ENCODE measurements at places on chromosomes 5 and 9.

DNA sequence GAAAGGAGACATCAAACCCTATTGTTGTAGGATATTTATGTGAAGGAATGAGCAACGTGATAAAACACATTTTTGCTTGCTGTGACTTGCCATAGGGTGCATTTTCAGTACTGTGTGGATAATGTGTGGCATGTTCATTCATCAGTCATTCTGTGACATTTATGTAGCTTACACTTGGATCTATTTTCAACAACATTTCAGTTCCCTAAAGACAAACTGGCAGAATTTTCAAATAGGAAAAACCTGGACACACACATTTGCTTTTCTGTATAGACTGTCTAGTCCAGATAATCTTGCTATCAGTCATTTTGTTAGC, 127.7 kb downstream of the TMC1 start:
- DNase-seq: no peak

GRCh38 chr9:95420518-95420917, 96.3 kb downstream of the PTCH1 start:
- DNase-seq: no peak

DNA sequence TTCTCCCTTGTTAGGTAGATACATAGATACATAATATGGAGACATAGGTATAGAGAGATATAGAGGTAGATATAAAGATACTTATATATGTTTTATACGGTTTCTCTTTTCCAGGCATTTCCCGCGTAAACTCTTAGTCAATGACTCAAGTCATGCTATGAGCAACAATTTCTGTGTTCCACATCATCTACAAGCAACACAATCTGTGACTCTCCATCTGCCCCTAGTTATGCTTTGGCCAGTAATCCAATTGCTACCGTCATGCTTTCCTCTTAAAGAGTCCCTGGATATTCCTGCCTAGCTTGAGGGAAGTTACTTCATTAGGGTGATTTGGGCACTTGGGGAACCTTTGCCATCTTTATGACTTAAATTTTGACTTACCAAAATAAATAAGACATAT, 129.0 kb upstream of the ADAMTS16 start:
- DNase-seq: no peak

DNA sequence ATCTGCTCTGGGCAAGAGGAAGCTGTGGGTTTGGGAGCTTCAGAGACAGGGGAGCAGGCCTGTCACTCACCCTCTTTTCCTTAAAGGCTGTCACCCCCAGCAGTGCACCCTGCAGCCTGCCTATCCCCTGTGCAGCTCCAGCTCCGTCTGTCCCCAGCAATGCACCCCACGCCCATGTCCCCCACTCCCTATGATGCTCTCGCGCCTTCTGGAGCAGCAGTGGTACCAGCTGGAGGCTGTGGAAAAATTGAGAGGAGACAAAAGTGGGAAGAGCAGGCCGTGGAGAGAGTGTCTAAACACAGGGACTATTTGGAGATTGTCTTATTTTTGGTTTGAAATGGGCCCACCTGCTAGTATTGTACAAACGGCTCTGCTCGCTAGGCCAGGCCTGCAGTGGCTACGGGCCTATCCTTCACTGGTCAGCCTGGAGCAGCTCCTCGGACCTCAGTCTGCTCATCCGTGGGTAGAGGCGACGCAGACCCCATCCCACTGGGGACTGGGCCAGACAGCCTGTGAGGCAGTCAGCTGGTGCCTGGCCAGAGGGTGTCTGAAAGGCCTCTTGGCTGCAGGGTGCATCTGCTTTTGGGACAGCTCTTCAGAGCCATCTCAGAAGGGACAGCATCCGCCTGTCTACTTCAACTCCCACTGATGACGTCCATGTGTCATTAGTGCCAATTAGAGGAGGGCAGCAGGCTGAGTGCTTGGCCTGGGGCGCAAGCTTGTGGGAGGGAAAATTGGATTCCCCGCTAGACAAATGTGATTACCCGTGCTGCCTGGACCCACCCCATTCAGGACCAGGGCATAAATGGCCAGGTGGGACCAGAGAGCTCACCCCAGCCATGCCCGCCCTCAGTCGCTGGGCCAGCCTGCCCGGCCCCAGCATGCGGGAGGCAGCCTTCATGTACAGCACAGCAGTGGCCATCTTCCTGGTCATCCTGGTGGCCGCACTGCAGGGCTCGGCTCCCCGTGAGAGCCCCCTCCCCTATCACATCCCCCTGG, at the start of gene DBH:
TSS of gene DBH (plus strand) at position 831 of the 999 bp plus-strand sequence. CDS start at position 840, 9 bp downstream.
- no peak for DNase-seq

- DNase-seq: no peak
Observed at GRCh38 chr5:181221792-181222629, 1.1 kb upstream of the TRIM41 start.

DNA sequence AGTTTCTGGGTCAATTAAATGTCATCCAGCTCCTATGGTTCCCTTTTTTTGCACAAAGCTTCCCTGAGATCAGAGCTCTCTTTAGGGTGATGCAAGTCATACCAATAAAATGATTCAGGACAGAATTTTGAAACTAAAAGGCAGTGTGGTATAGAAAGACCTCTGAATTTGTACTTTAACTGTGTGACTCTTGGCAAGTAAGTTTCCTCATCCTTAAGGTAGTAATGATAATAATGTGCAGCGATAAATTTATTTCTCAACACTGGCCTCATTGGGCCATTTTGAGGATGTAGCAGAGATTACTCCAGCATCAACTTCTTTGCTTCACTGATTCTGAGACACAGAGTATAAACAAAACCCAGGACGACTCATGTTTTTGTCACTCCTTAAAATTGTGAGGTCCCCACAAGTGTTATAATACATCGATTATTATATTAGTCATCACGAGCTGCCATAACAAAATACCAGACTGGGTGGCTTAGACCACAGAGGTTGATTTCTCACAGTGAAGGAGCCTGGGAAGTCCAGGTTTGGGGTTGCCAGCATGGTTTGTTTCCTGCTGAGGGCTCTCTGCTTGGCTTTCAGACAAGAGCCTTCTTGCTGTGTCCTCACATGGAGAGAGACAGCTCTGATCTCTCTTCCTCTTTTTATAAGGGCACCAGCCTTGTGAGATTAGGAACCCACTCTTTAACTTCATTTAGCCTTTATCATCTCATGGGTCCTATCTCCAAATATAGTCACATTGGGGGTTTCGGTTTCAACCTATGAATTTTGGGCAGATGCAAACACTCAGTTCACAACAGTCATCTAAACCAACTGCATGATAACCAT, 293.0 kb downstream of the ZNF608 start:
- no peak for DNase-seq

- no peak for DNase-seq
Observed at GRCh38 chr5:82301190-82301589, 23.0 kb upstream of the RPS23 start.

GRCh38 chr5:39946356-39947045, 521.7 kb upstream of the DAB2 start:
- no peak for DNase-seq

DNA sequence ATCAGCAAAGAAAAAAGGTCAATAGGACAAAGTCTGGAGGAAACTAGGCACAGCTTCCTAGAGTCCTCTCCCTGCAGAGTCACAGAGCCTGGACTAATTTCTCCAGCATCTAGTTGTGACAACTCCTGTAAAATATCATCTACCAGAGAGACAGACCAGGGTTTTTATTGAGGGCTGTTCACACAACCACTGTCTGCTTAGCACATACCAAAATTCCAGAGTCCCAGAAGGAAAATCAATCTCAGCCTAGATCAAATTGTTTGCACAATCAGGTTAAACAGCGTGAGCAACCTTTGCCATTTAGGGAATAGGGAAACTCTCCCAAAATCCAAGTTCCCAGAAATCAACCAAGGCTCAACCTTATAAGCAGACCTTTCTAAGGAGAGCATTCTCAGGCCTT, 190.3 kb downstream of the SYK start:
- DNase-seq: no peak

DNA sequence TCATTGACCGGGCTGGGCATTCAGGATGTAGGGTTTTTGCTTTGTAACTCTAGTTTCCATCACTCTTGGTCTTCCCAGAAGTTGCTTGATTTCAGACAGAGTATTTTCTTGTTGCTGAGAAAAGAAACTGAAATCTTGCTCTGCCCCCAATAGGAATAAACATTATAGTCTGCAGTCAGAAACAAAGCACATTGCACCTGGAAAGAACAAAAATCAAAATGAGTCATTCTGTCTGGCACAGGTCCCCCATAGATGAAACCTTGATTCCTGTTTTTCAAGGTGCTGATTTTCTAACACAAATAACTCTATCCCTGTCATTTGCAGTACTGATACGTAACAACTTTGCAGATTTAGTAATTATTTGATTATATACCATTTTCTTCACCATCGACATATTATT, 232.1 kb downstream of the FBXO4 start:
- DNase-seq: no peak

DNA sequence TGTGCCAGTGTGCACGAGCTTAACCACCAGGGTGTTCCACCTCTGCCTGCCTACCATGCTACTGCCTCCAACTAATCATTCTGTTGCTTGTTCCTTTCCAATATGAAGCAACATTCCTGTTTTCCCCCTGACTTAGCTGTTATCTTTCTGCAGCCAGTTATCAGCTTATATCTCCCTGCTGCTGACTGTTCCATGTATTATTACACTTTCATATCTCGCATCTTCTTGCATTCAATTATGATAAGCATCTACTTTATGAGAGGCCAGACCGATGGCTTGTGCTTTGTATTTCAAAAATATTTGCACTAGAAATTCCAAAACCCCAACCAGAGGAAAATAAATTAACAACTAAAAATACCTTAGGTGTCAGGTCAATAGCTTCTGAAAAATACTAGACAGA, 394.0 kb upstream of the BRINP1 start:
- no peak for DNase-seq

DNA sequence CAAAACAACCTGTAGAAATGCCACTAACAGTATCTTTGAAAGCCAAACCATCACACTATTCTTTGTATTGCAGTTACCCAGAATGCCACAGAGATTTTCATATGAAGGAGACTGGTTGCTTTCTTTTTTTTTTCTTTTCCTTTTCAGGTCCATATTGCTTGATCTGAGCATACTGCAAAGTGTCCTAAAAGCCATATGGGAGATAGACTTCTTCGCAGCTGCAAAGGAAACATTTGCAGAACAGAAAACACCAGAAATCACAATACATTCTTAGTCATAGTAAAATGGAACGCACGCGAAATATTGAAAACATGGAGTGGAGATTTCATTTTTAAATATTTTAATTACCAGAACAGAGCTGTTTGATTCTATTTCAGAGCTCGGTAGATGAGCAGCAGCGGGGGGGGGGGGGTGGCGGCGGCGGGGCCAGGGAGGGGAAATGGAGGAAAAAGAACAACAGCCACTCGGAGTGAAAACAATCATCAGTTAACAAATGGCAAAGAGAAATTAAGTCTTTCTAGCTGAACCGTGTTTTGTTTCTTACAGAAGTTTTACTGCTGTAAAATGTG, 284.1 kb downstream of the NFIB start:
- no peak for DNase-seq

GRCh38 chr5:178839319-178839704, 20.4 kb upstream of the ZNF354B start:
- DNase-seq: no peak

DNA sequence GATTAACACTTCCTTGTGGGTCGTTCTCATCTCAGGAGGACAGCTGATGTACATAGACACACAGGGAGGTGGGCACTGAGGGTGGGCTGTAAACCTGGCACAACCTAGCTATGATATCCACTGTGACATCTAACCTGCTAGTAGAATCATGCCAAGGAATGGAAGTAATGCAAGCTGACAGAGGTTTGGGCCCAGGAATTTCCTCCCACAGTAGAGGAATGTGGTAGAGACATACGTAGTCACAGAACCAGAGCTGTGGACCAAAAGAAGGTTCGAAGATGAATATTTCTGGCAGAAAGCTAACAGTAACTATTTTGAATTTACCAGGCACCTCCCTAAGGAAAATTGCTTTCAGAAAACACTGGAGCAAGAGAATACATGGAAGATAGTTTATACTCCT, 15.2 kb upstream of the DNAJC25 start:
- DNase-seq: no peak

DNA sequence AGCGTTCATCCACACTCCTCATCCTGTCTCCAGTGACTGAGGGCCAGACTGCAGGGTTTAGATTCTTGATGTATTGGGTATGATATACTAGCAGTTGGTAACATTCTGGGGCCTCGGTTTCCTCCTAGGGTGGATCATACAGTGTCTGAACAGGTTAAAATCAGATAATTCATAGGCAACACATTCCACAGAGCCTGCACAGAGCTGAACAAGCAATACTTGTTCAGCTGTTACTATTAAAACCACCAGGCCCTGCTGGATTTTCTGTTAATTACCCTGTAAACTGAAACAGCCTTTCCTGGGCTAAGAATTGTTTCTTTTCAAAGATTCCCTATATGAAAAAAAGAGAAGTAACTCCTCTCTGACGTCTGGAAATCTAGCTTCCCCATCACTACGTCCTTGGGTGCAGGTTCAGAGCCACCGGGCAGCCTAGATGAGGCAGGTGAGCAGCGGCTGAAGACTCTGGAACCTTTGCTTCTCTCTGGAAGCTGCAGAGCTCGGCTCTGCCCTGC, 1313.5 kb upstream of the WWC1 start:
- no peak for DNase-seq

DNA sequence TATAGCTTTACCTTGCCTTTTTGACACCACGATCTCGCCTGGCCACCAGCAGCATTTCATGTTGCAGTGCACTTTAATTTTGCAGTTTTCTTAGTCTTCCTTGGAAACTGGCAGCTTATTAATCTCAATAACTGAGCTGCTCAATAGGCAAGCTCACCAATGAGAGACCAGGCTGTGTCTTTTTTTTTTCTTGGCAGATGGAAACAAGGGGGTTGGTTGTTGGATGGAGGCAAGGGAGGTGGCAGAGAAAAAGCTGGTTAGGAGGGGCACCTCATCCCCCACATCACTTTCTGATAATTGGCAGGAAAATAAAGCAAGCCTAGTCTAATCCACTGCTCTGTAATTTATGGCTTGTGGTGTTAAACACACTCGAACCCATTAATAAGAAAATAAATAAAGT, 324.5 kb upstream of the WWC1 start:
- DNase-seq: no peak

DNA sequence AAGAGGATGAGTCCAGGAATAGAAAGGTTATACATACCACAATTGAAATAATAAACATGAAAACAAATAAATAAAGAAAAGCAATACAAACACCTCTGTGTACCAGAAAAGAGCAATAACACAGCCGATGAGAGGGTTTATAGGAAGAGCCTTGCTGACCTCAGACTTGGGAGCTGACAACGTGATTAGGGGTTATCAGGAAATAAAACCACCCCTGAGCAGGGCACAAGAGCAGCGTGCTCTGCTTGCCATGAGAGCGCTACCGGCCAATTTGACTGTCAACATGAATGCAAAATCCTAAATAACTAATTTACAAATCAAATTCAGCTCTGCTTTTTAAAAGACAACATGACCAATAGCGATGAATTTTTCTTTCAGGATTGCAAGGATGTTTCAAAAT, 2.6 kb upstream of the FREM1 start:
- DNase-seq: no peak

GRCh38 chr9:31908891-31909480, 475.5 kb upstream of the ACO1 start:
- DNase-seq: no peak
